ENCODE measurements at places on chromosomes 3 and 15.

DNA sequence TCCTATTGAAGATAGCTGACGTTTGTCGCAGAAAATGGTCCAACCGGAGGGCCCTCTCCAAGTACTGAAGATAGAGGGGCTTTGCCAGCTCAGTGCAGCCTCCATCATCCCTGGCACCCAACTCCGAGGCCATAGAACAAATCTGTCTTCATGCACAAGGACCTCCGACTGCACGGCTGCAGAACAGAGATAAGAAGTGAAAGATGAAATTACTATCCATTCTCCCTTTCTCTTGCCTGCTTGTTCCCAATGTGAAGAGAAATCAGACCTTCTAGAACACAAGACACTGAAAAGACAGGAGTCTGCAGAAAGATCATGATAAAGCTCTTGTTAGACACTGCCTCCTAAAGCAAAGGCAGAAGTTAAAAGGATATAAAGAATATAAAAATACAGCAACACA is 19.9 kb downstream of the INO80 start:
- DNase-seq, result no peak

DNA sequence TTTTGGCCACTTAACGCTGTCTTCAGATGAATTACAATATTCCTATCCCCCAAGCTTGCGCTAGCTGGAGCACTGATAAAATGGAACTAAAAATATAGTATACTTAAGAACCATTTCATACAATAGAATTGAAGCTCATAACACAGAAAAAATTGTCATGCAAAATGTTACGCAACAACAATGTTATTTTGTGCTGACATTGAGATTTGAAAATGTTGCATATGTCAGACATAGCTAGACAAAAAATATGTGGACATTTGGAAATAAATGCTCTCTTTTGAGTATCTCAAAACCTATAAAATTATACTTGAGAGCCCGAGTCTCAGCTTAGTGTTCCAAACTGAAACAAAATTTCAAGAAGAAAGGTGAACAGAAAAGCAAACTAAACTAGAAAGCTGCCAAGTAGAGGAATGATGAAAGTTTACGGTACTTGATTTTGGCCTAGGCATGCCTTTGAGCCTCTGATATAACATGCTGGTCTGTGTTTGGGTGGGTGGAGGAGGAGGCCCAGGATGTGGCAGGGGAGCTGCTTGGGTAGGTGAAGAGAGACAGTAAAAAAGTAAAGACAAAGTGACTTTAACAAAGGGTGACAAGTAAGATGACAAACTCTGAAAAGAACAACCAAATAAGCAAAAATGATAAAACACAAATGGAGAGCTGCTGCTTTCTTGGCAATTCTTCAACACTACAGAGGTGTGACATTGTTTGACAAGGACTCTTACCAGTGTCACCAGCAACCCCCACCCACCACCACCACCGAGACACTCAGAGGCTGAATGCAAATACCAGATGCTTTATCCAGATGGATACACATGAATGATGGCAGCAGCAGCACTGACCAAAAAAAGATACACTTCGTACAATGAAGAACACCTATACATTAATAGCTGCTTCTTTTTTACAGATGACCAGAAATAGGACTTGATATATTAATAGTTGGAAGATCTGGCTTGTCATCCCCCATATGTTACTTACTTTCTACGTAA is 129.3 kb upstream of the FEZF2 start:
- DNase-seq, result no peak

GRCh38 chr3:192317564-192317963 is 409.8 kb downstream of the FGF12 start:
- no peak for DNase-seq

DNA sequence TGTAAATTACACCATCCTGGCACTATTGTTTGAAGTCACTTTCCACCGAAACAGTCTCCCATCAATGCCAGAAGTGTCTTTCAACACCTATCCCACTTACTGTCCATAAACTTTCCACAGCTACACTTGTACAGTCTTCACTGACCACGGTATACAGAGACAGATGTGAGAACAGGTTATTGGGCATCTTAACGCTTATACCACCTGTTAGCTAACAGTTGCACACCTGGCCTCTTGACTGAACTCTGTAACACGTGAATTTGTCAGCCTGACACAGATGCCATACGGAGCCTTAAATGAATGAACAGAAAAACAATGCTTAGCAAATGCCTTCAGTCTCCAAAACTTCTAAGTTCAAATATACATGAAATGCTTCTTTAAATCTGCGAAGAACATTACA is 440.5 kb downstream of the SHQ1 start:
- no peak for DNase-seq

DNA sequence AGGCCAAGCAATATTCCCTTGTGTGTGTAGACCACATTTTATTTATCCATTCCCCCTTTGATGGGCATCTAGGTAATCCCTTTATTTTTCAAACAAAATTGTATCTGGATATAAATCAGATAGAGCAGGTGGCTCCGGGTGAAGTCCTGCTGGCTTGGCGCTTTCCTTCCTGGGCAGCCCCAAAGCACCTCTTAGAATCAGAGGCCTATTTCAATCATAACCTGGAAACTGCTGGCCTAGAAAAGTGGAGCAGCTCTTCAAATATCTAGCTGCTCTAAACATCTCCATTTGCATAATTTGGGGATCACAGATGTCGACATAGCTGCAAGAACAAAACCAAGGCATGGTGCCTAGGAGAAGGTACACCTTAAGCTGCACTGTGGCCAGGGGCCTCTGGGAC is 40.2 kb downstream of the RASGRF1 start:
- no peak for DNase-seq

- DNase-seq, result no peak
These were observed 13.3 kb upstream of the THUMPD3 start for GRCh38 chr3:9349321-9350117.

DNA sequence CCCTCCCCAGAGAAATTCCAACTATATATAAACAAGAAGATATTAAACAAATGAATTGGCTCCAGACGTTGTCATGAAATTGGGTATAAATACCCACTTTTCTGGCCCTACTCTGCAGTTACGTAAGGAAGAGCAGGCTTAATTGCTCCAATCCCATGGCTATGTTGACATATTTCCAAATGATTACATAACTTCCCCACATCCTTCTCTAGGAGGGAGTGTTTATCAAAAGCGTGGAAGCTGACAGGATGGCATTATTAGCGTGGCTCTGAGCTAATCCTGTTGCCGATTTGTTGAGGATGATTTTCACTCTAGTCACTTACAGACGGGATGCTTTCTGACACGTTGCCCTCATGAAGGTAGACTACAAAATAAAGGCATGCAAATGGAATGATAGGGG is 347.5 kb upstream of the TMCO5A start:
- DNase-seq, result no peak

DNA sequence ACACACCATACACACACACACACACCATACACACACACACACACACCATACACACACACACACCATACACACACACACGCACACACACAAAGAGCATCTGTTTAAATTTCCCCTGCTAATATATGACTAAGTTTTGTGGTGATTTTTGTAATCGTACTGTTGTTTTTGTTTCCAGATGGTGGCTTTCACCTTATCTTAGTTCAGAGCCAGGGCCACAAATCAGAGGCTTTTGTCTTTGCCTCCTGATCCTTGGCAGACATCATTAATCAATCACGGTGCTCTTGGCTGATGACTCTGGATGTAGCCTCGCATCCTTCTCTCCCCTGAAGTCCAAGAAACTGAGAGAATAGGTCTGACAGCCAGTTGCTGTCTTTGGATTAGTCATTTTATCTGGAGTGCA is 52.1 kb downstream of the EDEM1 start:
- DNase-seq, result no peak

DNA sequence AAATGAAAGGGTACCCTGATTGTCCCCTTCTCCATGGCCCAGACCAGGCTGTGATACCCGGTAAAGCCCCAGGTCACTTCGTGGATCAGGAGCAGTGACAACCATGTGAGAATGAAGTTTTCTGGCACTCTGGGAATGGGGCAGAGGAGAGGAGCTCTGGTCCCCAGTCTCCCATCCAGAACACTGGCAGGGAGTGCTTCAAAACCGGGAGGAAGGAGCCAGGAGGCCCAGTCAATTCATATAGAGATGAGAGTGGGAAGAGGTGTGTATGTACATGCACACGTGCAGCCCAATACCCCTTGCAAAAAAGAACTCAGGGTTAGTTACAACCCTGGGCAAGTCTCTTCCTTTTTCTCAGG is 101.4 kb upstream of the TLE3 start:
- DNase-seq, result no peak

DNA sequence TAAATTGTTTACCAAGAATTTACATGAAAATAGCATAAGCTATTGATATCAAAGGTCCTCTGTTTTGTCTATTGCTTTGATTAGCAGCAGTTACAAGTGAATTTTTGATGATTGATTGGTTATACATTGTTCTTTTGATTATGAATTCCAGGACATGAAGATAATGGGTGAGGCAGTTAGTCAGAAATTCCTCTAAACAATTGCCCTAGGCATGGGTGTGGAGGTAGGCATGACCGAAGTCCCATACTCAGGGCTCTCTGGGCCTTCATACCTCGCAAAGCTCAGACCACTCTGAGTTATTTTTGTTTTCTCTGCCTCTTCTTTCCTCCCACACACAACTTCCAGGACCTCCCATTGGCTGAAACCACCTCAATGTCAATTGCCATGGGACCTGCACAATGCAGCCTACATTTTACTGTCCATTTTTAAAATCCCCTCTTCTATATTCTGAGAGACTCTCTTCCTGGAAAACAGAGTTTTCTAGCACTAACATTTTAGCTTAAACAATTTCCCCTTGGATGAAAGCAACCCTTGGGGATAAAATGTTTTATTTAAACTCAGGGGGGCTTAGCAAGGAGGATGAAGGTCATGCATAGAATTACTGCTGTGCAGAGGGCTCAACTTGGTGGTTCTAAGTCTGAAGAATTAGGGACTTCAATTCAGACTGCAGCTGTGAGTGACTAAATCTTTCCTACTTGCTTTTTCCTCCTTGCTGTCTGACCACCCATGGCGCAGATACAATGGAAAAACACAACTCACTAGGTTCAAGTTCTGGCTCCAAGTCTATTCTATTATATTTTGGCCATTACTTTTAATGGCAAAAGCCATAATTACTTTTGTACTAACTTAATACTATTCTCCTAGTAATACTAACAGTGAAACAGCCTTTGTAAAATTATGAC is 594.8 kb downstream of the NTRK3 start:
- no peak for DNase-seq

- no peak for DNase-seq
These were observed 121.4 kb downstream of the VGLL4 start for GRCh38 chr3:11522398-11522715.
